ENCODE measurements at places on chromosomes 6 and 20. TPM values are rescaled to one million over a fixed set of nuclear protein-coding genes. Genes with fewer than 3 reads are reported as not detected.

The TNFRSF6B gene
- total RNA-seq, result 4.3 TPM

The LY6G5C gene
- 1.1 TPM for total RNA-seq

The GLP1R gene
- 0.82 TPM for total RNA-seq

The RIPPLY2 gene
- total RNA-seq, result not detected

The HCK gene
- 11.8 TPM for total RNA-seq

The SIRPD gene
- total RNA-seq, result 0.12 TPM

The TREM2 gene
- total RNA-seq, result 0.99 TPM

The MAS1 gene
- not detected for total RNA-seq

The RBBP9 gene
- 21.1 TPM for total RNA-seq

The HUS1B gene
- 3.0 TPM for total RNA-seq

The HLA-DMB gene
- 60.2 TPM for total RNA-seq

The EPPIN gene
- total RNA-seq, result not detected

The SLC35D3 gene
- total RNA-seq, result 0.12 TPM

The RBCK1 gene
- total RNA-seq, result 102 TPM

The RAET1L gene
- total RNA-seq, result not detected

The TMEM244 gene
- total RNA-seq, result not detected
